ENCODE measurements at places on chromosomes 6 and 20. TPM values are rescaled to one million over a fixed set of nuclear protein-coding genes. Genes with fewer than 3 reads are reported as not detected.

PM20D2 gene
- polyA plus RNA-seq = 34.2 TPM

GRCh38 chr6:13079096-13079723 is 249.1 kb downstream of the TBC1D7 start:
- no peak for DNase-seq

GRCh38 chr6:48048451-48049146 is 62.4 kb downstream of the PTCHD4 start:
- DNase-seq = no peak

HEY2 gene
- 2.2 TPM for polyA plus RNA-seq

BEND3 gene
- 5.3 TPM for polyA plus RNA-seq

DNA sequence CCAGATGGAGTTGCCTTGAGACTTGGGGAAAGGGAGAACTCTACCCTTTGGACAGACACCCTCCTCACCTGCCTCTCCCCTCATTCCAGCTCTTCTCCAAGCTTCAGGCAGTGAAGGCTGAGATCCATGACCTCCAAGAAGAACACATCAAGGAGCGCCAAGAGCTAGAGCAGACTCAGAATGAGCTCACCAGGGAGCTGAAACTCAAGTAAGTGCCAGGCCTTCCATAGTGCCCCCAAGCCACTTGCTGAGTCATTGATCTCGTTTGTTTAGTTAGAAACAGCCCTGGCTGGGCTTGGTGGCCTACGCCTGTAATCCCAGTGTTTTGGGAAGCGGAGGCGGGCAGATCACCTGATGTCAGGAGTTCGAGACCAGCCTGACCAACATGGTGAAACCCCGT is 39.2 kb downstream of the KIF3B start:
- DNase-seq = no peak

- no peak for DNase-seq
These were observed 426.6 kb downstream of the PKHD1 start for GRCh38 chr6:51660767-51661166.

- no peak for DNase-seq
These were observed 180.4 kb upstream of the FOXQ1 start for GRCh38 chr6:1131285-1132079.

SLC17A3 gene
- polyA plus RNA-seq = 0.19 TPM

MDFI gene
- 88.2 TPM for polyA plus RNA-seq

GRCh38 chr6:47247227-47247797 is 62.4 kb downstream of the TNFRSF21 start:
- DNase-seq = peak; percentile 35

- DNase-seq = no peak
These were observed 312.6 kb downstream of the CLIC5 start for GRCh38 chr6:45702849-45703739.

DNA sequence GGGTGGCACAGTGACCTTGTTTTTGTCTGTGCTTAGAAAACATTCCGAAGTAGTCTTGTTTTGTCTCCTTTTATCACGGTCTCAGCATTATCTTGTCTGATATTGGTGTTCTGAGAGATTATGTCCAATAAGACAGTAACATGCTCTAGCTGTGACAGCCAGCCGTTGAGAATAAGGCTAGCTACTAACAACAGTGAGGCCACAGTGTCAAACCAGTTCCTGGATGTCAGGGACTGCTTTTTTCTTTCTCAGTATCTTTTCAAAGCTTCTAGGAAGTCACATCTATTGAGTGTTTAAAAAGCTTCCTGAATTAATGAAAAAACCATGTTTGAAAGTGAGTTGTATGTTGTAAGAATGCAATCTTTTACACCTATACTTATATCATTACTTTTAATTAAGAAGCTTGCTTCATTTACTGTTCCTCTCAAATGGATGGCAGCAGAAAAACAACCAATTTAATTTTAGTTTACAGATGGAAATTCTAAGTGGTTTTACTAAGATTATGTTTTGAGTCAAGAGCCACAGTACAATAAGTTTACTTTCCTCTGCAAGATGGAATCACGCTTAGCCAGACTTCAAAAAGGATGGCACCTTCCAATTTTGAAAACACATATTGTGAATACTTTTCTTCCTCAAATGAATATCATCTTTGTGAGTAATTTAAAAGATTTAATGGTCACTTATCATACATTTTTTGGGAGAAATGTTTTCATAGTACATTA is 53.1 kb downstream of the MAP3K7 start:
- no peak for DNase-seq

DNA sequence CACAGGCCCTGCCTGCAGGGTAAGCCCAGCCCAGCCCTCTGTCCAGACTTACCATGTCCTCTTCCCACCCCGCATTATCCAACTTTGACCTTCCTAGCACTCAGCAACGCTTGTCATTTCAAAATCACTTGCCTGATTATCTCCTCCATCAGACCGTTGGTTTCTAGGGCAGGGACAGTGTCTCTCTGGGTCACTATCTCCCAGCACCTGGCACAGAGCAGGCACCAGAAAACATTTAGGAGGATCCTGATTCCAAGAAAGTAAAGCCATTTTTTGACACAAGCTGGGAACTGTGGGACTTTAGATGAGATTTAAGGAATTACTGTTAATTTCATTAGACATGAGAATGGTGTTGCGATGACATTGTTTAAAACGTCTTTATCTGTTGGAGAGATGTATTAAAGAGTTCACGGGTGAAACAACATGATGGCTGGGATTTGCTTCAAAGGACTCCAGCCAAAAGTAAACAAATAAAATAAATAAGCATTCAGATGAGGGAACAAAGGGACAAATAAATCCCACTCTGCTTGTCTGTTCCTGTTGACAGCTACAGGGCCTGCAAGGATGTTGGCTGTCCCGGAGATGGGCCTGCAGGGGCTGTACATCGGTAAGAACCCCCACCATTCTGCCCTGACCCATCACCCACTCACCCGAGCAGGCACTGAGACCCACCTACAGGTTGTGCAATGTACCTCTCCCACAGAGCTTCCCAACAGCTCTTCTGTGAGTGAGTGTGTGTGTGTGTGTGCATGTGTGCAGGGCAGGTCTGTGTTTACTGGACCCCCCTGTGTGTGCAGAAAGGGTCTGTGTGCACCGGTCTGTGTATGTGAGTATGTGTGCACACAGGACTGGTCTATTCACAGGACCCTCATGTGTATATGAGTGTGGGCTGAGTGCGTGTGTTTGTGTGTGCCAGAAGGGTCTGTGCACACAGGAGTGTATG is 5.9 kb downstream of the HSPA12B start:
- no peak for DNase-seq

GRCh38 chr6:106192824-106193223 is 106.7 kb downstream of the PRDM1 start:
- DNase-seq = no peak

AKAP12 gene
- polyA plus RNA-seq = 113 TPM

ZNF335 gene
- 17.4 TPM for polyA plus RNA-seq

GRCh38 chr6:149354009-149354408 is 36.5 kb downstream of the TAB2 start:
- no peak for DNase-seq

GRCh38 chr6:57302477-57302876 is 15.0 kb upstream of the PRIM2 start:
- DNase-seq = no peak

DNA sequence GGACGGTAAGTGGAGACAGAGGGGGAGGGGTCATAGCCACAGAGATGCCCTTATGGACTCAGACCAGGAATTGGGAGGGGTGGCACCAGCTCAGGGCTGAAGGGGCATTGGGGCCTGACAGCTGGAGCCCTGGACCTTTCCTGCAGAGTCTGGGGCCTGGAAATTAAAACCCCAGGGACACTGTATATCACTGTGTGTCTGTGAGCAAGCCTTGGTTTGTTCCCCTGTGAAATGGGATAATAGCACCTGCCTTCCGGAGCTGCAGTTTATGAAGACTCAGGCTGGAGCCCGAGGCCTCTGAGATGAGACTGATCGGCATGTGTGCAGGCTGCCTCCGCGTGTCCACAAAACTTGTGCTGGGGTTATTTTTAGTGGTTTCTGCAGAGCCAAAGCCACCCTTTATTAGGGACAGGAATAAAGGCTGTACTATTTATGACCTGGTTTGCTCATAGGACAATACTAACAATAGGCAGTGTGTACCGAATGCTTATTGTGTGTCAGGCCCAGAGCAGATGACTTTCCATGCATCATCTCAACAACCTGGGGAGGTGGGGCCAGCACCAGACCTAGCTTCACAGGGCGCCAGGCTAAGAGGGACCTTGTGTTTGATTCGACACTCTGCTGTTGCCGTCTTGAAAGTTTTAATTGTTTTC is 22.6 kb downstream of the MYH7B start:
- DNase-seq = no peak

STX7 gene
- polyA plus RNA-seq = 41.9 TPM

DNA sequence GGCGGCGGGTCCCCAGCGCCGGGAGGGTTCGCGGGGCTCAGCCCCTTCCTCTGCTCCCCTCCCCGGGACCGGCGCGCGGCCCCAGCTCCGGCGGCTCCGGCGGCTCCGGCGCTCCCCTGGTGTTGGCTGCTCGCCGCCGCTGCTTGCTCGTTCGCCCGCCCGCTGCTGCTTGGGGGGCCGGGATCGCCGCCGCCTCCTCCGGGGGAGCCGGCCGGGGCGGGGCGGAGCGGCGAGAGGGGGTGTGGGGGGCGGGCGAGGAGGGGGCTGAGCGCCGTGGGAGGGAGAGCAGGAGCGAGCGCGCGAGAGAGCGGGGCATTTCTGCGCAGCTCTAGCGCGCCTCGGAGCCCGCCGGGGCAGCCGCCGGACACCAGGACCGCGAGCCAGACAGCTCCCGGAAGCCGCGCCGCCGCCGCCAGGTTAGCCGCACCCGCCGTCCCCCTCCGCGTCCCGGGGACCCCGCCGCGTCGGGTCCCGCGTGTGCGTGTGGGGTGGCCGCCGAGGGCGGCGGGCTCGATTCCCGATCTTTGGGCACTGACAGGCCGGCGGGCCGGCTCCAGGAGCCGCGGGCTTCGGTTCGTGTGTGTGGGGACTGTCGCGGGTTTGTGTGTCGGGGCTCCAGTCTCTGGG is 62.0 kb upstream of the EPB41L1 start:
- DNase-seq = no peak

TPX2 gene
- 33.7 TPM for polyA plus RNA-seq

DNA sequence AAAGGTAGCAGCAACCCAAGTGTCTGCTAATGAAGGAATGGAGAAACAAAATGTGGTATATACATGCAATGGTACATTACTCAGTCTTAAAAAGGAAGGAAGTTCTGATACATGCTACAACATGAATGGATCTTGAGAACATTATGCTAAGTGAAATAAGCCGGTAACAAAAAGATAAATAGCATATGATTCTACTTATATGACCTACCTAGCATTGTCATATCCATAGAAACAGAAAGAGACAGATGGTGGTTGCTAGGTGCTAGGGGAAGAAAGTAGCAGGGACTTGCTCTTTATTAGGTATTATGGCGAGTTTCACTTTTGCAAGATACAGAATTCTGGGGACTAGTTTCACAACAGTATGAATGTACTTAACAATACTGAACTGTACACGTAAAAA is 46.6 kb downstream of the UBR2 start:
- no peak for DNase-seq

- DNase-seq = no peak
These were observed 60.0 kb downstream of the OR2J2 start for GRCh38 chr6:29230666-29231065.

MMP24 gene
- polyA plus RNA-seq = 1.5 TPM

GRCh38 chr20:63090052-63090451 is 83.3 kb upstream of the BHLHE23 start:
- DNase-seq = no peak

DNA sequence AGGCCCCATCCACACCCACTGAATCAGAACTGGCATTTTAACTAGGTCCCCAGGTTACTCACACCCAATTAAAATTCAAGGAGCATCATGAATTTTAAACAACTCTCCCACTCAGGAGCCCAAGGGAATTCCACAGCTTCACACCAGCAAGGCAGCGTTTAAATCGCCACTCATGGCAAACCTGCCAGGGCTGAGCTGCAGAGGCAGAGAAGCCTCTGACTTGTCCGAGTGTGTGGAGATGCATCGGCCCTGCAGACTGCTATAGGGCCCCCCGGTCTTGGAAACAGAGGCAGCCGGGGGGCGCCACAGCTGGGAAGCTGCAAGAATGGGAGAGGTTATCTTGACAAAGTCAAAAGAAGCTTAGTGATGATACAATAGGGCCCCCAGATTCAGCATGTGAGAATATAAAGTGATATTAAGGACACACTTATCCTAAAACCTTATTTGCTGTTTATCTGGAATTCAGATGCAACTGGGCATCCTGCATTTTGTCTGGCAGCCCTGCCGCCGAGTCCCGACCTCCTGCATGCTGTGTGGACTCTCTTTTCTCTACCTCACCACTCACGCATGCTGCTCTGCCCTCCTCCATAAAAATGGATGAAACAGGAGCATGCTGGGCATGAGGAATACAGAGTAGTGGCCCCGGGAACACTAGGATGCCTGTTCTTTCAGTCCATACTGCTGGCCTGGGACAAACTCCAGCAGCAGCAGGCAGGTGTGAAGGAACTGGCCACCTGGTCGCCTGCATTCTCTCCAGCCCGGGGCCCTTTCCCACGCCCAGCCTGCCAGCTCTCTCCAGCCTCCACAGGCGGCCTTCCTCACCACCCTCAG is 126.1 kb downstream of the PXDC1 start:
- no peak for DNase-seq

DNA sequence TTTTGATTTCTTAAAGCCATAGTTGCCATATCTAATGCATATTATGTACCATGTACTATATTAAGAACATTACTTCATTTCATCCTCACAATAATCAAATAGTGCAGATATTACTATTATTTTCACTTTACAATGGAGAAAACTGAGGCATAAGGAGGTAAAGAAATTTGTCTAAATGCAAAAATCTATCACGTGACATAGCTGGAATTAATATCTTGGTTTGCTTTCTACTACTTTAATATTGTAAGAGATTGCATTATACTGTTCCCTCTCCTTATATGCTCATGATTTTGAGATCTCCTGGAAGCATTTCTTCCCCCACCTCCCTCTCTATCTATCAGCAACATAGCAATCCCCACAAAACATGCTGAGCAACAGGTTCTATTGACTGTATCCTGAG is 330.8 kb upstream of the SPTLC3 start:
- no peak for DNase-seq

GSS gene
- 42.0 TPM for polyA plus RNA-seq

CDSN gene
- polyA plus RNA-seq = not detected

- no peak for DNase-seq
These were observed 12.2 kb upstream of the HBS1L start for GRCh38 chr6:135066806-135067205.

DNA sequence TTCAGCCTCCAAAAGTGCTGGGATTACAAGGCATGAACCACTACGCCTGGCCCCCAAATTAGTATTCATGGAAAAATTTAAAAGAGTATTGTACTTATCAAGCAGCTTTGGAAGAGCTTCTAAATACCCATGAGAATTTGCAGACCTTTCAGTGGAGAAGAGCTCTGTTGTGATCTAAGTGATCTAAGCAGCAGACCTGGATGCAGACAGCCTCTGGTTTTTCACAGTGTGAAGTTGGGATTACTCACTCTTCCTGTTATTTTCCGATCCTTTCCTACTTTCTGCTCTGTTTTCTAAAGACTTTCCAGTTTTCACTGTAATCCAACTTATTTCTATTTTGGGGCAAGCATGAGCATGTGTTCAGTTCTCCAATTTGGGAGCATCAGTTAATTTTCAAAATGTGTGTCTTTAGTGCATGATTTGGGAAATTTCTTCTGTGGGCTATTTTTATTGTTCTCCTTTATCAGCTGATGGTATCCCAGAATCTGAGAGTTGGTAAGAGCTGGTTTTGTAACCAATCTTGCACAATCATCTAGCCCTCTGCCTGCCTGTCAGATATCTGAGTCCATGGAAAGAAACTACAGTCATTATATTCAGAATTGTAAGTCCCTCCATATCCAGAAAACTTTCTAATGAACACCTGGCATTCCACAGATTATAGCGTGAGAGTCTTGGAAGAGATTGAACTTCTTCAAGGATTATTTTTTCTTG is 207.7 kb upstream of the DTNBP1 start:
- no peak for DNase-seq

GRCh38 chr6:50905297-50905696 is 86.6 kb downstream of the TFAP2B start:
- DNase-seq = no peak

CPXM1 gene
- polyA plus RNA-seq = 69.4 TPM
